ENCODE measurements at places on chromosomes 13 and 19. TPM values are rescaled to one million over a fixed set of nuclear protein-coding genes. Genes with fewer than 3 reads are reported as not detected.

BSPH1 gene
- not detected for total RNA-seq

CD37 gene
- total RNA-seq = not detected

FCGBP gene
- total RNA-seq = 0.17 TPM

EPS8L1 gene
- total RNA-seq = 68.3 TPM

GPR32 gene
- total RNA-seq = not detected

ZNF729 gene
- total RNA-seq = not detected

ZNF763 gene
- total RNA-seq = 2.0 TPM

TDRD12 gene
- 0.08 TPM for total RNA-seq

TYROBP gene
- not detected for total RNA-seq

CNN1 gene
- 35.3 TPM for total RNA-seq

ITM2B gene
- total RNA-seq = 187 TPM

ZNF563 gene
- total RNA-seq = 3.2 TPM

OCEL1 gene
- 2.5 TPM for total RNA-seq

DNASE2 gene
- total RNA-seq = 44.0 TPM

DUS3L gene
- total RNA-seq = 47.3 TPM

ZSWIM9 gene
- 6.4 TPM for total RNA-seq

ZNF99 gene
- under 0.01 TPM for total RNA-seq

KLHL1 gene
- not detected for total RNA-seq

KMT5C gene
- 15.6 TPM for total RNA-seq

TMPRSS9 gene
- total RNA-seq = not detected

KIRREL2 gene
- total RNA-seq = not detected

CABP5 gene
- total RNA-seq = not detected

CRTC1 gene
- 8.2 TPM for total RNA-seq

FCAR gene
- total RNA-seq = not detected

ZNF100 gene
- 5.9 TPM for total RNA-seq

SYCN gene
- not detected for total RNA-seq

GNG7 gene
- under 0.01 TPM for total RNA-seq

C13orf46 gene
- total RNA-seq = 0.33 TPM

CLDN10 gene
- total RNA-seq = 0.17 TPM

SEMA6B gene
- not detected for total RNA-seq

JOSD2 gene
- 17.3 TPM for total RNA-seq

ZNF730 gene
- total RNA-seq = 3.5 TPM

ZNF492 gene
- 0.40 TPM for total RNA-seq

KCTD12 gene
- 57.0 TPM for total RNA-seq

ZNF526 gene
- 11.2 TPM for total RNA-seq

CRLF1 gene
- total RNA-seq = 2.3 TPM

PRTN3 gene
- not detected for total RNA-seq

TNNI3 gene
- not detected for total RNA-seq

LRRC25 gene
- not detected for total RNA-seq

CEACAM7 gene
- not detected for total RNA-seq

FGF14 gene
- not detected for total RNA-seq

KLK4 gene
- total RNA-seq = not detected

KRTDAP gene
- total RNA-seq = not detected

LILRB3 gene
- total RNA-seq = not detected

VSTM2B gene
- not detected for total RNA-seq

C19orf81 gene
- 1.1 TPM for total RNA-seq

TUBB4A gene
- total RNA-seq = not detected

GARIN5A gene
- total RNA-seq = 2.6 TPM

IZUMO2 gene
- not detected for total RNA-seq

CASP14 gene
- total RNA-seq = 3.7 TPM

MYADM gene
- total RNA-seq = 26.5 TPM

NLRP12 gene
- total RNA-seq = not detected

FGF9 gene
- not detected for total RNA-seq

ZNF8 gene
- 6.0 TPM for total RNA-seq

CERS1 gene
- total RNA-seq = 0.53 TPM

DIRAS1 gene
- total RNA-seq = 0.53 TPM
